ENCODE measurements at places on chromosomes 1 and 21.

GRCh38 chr1:75396745-75397144 is 214.2 kb downstream of the SLC44A5 start:
- H3K36me3 ChIP-seq: no peaks in the 10 kb centered on the region
- no peaks in the 10 kb centered on the region for H3K27me3 ChIP-seq
- no peak overlapping the region for H3K27ac ChIP-seq
- no peak for DNase-seq
- no peak overlapping the region for H3K4me3 ChIP-seq

- H3K27me3 ChIP-seq: no peaks in the 10 kb centered on the region
- H3K27ac ChIP-seq: no peak overlapping the region
These were observed 11.7 kb downstream of the SLC19A1 start for GRCh38 chr21:45530423-45531113.

GRCh38 chr1:242877743-242878142 is 353.2 kb upstream of the PLD5 start:
- DNase-seq: no peak
- H3K4me3 ChIP-seq: no peak overlapping the region
- H3K27me3 ChIP-seq: no peaks in the 10 kb centered on the region
- H3K4me1 ChIP-seq: no peaks in the 10 kb centered on the region

DNA sequence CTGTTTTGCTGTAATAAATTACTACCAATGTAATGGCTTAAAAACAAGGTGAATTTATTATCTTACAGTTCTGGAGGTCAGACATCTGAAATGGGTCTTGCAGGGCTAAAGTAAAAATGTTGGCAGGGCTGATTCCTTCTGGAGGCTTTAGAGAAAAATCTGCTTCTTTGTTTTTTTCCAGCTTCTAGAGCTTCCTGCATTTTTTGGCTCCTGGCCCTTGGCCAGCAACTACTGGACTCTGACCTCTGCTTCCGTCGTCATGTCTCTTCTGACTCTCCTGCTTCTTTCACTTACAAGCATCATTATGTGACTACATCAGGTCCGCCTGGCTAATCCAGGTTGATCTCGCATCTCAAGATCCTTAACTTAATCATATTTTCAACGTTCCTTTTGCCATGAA is 350.9 kb downstream of the S1PR1 start:
- H3K4me3 ChIP-seq: no peak overlapping the region
- no peaks in the 10 kb centered on the region for H3K4me1 ChIP-seq
- no peak for DNase-seq
- no peak overlapping the region for H3K27ac ChIP-seq
- no peaks in the 10 kb centered on the region for H3K36me3 ChIP-seq
- no peaks in the 10 kb centered on the region for H3K27me3 ChIP-seq

GRCh38 chr1:23422241-23422877 is 2.2 kb downstream of the TCEA3 start:
- H3K27ac ChIP-seq: no peak overlapping the region
- H3K27me3 ChIP-seq: peaks cover 33% of the 10 kb centered on the region
- no peaks in the 10 kb centered on the region for H3K36me3 ChIP-seq
- peaks cover 19% of the 10 kb centered on the region for H3K4me1 ChIP-seq

GRCh38 chr1:224920930-224921329 is 8.5 kb upstream of the DNAH14 start:
- H3K27ac ChIP-seq: no peak overlapping the region
- no peaks in the 10 kb centered on the region for H3K4me1 ChIP-seq
- no peak overlapping the region for H3K4me3 ChIP-seq
- H3K27me3 ChIP-seq: peaks cover 4% of the 10 kb centered on the region

Data from activated T-helper 1 cell treated with anti-CD3 and anti-CD28 coated beads, Interleukin-12 subunit alpha, Interleukin-12 subunit beta, Interleukin-2, Interleukin-4 antibody, amounts not matched to agents 30 ng/mL and 10 ng/mL and 1 ng/mL, durations not matched to agents 14 hours and 24 hours and 36 hours (primary cell).